ENCODE measurements at places on chromosomes 4 and X.

GRCh38 chrX:134374910-134375309 is 85.1 kb upstream of the HPRT1 start:
- DNase-seq = no peak

- DNase-seq = no peak
These were observed 468.5 kb downstream of the IQCM start for GRCh38 chr4:149347139-149347538.

GRCh38 chr4:159227378-159227777 is 124.5 kb downstream of the RAPGEF2 start:
- no peak for DNase-seq

DNA sequence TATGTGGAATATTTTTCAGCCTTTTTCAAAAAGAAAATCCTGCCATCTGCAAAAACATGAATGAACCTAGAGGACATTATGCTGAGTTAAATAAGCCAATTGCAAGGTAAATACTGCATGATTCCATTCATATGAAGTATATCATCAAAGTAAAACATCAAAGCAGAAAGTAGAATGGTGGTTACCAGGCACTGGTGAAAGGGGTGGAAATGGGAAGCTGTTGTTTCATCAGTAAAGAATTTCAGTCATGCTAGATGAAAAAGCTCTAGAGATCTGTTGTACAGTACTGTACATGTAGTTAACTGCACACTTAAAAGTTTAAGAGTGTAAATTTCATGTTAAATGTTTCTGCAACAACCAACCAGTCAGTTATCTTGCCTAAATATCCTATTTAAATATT is 196.8 kb upstream of the ADGRL3 start:
- DNase-seq = no peak

DNA sequence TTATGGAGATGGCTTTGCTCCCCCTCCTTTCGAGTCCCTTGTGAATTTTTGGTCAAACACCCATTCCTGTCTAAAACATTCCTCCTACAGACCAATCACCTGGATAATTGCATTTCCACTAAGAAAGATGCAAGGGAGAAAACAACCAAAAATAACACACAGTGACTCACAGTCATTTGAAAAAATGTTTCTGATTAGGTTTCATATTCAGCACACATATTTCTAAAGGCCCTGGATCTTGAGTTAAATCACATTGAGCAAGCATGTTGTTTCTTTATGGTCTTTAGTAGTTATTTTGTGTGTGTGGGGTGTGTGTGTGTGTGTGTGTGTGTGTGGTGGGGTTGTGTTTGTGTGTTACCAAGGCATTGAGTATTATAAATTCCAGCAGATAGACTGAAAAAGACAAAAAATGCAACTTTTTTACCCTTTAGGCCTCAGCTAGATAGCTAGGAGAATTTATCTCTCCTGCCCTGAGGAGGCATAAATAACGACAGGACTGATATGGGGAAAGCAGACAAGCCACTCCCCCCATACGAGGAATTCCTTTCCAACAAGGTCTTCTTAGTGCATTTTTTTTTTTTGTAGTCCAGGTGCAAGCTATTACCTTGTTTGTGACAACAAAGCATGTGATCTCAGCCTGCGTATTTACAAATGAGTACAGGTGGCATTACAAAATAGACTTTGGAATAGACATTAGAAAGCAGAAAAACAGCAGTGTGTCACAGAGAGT is 265.4 kb upstream of the ADGRL3 start:
- no peak for DNase-seq

DNA sequence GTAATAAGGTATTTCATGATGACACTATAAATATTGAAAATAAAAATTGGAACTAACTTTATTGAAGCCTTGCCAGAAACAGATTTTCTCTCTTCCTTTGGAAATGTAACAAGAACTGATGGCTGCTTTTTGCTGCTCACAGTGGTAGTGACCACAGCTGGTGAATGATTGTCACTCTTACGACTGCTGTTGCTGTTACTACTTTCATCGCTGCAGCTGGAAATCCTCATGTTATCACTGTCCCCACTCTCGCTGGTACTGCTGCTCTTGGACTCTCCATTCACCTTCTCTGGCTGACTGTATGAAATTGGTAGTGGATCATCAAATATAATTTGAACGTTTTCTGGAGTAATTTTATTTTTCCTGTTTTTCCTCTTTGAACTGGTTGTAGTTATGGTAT is 28.5 kb upstream of the COX18 start:
- DNase-seq = no peak

DNA sequence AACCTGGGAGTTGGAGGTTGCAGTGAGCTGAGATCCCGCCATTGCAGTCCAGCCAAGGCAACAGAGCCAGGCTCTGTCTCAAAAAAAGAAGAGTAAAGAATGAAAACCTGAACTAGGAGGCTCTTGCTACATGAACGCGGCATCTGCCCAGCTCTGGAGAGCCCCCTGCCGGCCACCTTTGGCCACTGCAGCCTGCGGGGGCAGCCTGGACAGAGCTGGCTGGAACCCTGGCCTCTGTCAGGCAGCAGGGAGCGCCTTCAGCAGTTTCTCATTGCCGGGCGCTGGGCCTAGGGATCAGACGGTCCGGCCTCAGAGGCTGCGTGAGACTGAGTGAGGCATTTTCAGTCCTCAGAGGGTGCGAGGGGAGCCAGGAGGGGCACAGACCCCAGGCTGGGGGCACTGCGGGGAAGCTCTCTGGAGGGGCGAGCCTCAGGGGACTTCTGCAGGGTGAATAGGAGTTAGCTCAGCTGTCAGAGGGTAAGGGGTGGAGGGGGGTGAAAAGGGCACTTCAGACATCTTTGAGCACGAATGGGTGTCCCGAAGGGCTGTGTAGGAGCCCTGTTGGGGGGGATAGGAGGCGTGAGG is 17.5 kb downstream of the DOK7 start:
- DNase-seq = peak; percentile 51

- no peak for DNase-seq
These were observed 61.6 kb upstream of the GYPA start for GRCh38 chr4:144202081-144202480.

GRCh38 chr4:171181090-171181489 is 632.1 kb upstream of the GALNTL6 start:
- no peak for DNase-seq

DNA sequence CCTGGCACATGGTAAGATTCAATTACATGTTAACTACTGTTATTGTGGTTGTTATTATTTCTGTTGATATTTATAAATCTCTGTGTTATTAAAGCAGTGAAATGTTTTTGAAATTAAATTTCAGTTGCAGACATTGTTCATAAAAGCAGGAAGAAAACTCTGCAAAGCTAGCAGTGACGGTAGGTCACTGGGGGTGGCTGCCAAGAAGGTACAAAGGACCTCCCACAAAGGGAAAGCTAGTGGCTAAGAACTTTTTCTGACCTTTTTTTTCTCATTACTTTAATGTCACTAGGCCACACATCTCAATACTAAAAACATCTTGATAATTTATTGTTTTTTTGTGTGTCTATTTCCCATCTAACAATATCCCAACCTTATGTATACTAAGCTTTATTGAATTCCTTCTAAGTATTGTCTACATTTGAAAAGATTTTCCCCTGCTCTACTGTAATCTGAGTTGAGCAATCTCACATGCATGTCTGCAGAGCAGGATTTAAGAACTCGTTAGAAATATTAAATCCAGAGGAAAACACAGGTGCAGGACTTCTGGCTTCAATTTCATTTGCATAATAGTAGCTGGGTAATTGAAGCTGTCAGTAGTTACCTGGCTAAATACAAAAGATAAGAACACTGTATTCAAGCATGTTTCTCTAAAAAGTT is 197.3 kb downstream of the CFAP299 start:
- no peak for DNase-seq

DNA sequence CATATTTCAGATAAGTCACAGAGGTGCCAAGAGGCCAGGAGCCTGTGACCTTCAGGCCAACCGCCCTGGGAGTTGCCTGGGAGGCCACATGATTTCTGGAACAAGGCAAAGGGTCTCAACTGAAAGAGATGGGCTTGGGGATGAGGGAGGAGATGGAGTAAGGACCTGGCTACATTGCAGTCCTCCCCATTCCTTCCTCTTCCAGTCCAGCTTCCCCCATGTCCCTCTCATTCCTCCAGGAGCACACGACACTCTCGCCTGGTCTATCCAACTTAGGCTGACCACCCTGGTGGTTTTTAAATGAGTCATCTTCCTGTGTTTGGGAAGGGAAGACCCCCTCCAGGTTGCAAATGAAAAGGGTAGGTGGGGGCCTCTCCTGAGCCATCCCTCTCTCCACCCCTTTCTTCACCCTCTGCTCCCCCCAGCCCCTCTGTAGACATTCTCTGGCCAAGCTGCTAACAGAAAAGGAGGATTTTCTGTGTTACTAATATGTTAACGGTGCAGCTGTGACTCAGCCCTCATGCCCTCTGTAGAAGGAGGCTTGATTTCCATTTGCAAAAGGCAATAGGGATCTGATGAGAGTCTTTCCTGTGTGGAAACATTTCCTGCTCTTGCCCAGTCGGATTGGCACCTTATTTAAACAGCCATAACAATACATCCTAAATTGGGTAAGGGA is 79.2 kb downstream of the RTL5 start:
- DNase-seq = no peak

- DNase-seq = no peak
These were observed 620.6 kb upstream of the GNPDA2 start for GRCh38 chr4:45346816-45347435.

DNA sequence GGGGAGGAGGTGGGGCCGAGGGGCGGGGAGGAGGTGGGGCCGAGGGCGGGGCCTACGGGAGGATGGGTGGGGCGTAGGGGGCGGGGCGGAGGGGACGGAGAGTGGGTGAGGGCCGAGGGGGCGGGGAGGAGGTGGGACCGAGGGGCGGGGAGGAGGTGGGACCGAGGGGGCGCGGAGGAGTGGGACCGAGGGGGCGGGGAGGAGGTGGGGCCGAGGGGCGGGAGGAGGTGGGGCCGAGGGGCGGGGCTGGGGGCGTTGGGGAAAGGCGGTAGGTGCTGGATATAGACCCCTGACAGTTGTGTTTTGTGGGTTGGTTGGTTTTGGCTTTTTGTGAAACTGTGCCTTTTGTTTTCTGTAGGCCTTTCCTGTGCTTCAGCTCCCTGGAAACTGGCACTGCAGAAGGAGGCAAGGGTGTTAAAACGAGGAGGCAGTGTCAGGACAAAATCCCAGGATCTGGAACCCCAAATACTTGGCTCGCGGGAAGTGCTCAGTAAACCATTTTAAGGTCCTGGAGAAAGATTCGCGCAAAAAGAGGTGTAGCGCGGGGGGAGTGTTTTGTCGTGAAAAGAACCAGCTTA is 580 bp upstream of the MMGT1 start:
- peak; percentile 45 for DNase-seq

GRCh38 chr4:61489927-61490326 is 289.8 kb downstream of the ADGRL3 start:
- no peak for DNase-seq

- no peak for DNase-seq
These were observed 83.6 kb downstream of the NBDY start for GRCh38 chrX:56812515-56813105.

All from GM18507 (cell line).